Stimulated activated CD8-positive, alpha-beta memory T cell treated with anti-CD3 and anti-CD28 coated beads, Interleukin-4, amount 100 ng/mL, for 4 hours (primary cell): ENCODE measurements at places on chromosomes 4 and X.

DNA sequence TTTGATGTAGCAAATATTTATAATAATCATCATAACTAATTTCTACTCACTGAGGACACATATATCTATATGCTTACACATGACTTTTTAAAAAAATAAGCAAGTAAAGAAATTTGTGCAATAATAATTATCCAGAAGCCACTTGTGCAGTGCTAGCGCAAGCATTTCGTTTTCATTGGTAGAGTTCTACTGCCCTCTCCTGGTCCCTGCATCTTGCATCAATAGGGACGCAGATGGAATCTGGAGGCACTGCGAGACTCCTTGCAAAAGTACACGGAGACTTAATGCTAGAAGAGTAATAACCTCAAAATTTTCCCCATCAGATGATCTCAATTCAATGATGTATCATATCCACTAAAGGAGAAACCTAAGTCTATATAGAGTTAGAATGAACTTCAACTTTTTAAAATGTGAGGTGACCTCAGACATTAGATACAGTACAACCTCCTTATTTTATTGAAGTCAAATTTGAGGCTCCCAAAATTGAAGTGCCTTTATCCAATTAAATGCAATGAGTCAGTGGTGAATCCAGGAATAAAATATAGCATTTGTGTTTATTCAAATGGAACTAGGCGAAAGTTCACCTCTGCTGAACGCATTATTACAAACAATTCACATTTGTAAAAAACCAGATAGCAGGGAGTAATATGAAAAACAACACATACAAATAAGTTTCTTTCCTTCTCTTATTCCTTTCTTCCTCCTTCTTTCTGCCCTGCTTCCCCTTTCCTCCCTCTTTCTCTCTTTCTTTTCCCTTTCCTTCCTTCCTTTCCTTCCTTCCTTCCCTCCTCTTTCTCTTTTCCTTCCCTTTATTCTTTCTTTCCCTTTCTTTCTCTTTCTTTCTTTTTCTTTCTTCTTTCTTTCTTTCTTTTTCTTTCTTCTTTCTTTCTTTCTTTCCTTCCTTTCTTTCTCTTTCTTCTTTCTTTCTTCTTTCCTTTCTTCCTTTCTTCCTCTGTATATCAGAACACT lies 450.0 kb downstream of the ANKRD50 start:
- DNase-seq = no peak

DNA sequence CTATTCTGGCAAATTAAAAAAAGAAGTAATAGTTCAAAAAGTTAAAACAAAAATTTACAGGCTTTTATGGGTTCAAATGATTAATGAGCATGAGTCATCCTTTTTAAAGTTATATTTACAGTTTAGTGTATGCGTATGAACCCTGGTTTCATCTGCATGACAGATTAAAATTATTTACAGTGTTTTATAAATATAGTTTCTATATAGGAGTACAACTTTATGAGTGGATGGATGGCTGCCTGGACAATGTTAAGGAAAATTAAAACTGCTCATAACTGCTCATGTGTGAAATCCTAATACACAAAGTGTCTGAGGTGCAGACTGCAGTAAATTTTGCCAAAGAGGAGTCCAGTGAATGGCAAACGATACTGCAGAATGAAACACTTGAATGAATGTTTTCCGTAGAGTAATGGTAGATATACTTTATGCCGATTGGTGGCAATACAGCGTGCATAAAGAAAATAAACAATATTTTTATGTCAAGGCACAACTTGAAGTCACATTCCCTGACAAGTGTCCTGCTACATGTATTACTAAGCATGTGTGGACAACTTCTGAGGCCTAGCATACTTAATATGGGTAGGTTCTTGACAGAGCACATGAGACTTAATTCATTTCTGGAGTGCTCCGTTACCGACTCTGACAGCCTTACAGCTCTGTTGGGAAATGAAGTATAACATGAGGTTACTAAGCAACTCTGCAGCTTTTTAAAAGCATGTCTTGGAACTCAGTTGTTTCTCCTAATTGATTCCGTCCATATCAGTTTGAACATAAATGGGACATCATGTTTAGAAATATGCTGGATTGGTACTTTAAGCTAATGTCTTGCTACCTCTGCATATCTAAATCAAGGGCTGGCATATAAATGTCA lies 985.6 kb upstream of the PCDH7 start:
- no peak for DNase-seq

GRCh38 chr4:184460499-184461285 lies 13.7 kb downstream of the IRF2 start:
- no peak for DNase-seq

GRCh38 chr4:14309431-14309830 lies 681.9 kb upstream of the BOD1L1 start:
- DNase-seq = no peak

DNA sequence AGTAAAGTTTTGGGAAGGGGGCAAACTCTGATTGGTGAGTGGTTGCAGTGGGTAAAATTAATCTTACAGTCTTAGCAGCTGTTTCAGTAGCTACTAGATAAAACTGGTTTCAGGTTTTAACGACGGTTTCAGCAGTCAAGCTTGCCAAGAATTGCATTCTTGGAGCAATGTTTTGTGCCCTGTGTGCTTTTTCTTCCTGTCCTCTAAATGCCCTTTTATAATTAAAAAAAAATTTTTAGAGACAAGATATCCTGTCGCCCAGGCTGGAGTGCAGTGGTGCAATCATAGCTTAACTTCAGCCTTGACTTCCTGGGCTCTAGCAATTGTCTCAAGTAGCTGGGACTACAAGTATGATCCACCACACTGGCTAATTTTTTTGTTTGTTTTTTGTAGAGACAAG lies 6.3 kb upstream of the PPEF2 start:
- no peak for DNase-seq

GRCh38 chr4:145216535-145216934 lies 36.1 kb upstream of the OTUD4 start:
- no peak for DNase-seq

GRCh38 chrX:145532176-145532780 lies 285.0 kb downstream of the SPANXN1 start:
- no peak for DNase-seq

DNA sequence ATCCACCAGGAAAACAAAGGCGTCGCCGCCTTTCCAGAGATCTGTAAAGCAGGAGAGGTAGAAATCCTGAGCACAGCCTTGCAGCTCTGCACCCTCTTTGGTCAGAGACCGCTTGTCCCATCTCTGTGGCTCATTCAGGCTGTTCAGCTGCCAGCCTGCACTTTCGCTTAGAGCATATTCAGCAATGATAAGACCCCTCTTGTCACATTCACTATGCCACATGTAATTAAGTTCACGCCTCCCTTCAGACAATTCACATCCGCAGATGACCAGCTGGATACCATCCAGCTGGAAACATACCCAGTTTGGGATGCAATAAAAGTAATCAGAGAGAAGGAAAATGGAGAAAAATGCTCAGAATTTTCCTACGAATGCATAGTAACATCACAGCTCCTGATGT lies 335.4 kb downstream of the UNC5C start:
- no peak for DNase-seq

GRCh38 chr4:85569730-85570299 lies 94.9 kb downstream of the ARHGAP24 start:
- no peak for DNase-seq

- DNase-seq = no peak
Measured at GRCh38 chrX:42096265-42096920, 173.0 kb upstream of the CASK start.
